ENCODE measurements at places on chromosomes 4 and X. TPM values are rescaled to one million over a fixed set of nuclear protein-coding genes. Genes with fewer than 3 reads are reported as not detected.
A peak's percentile ranks its signal among the peaks of the same experiment; 100 is the strongest.

GRCh38 chrX:135498236-135498635 lies 22.2 kb upstream of the INTS6L start:
- no peak for DNase-seq

The FHIP1A gene
- total RNA-seq = 40.8 TPM

GRCh38 chr4:115332078-115332477 lies 218.7 kb upstream of the NDST4 start:
- no peak for DNase-seq

- peak; percentile 47 for DNase-seq
These were observed 695 bp downstream of the MTM1 start for GRCh38 chrX:150569155-150569477.

DNA sequence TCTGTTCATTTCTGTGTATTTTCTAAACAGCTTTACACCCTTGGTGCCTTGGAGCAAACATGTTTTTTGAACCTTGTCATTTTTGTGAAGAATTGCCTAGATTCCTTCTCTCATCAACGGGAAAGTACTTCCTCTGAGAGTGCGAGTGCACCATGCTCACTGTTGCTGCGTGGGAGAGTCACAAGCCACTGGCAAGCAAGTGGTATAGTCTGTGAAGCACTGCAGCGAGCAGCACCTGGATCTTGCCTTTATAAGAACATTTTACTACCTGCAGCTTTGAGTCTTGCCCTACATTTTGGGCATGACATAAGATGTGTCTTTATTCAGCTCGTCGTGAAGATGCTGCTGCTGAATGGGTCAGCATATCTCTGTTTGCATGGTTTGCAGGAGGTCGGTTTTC lies 44.9 kb downstream of the HADH start:
- no peak for DNase-seq

The LINC00632 gene
- total RNA-seq = 164 TPM

GRCh38 chr4:123034023-123034422 lies 111.6 kb upstream of the NUDT6 start:
- DNase-seq = no peak

DNA sequence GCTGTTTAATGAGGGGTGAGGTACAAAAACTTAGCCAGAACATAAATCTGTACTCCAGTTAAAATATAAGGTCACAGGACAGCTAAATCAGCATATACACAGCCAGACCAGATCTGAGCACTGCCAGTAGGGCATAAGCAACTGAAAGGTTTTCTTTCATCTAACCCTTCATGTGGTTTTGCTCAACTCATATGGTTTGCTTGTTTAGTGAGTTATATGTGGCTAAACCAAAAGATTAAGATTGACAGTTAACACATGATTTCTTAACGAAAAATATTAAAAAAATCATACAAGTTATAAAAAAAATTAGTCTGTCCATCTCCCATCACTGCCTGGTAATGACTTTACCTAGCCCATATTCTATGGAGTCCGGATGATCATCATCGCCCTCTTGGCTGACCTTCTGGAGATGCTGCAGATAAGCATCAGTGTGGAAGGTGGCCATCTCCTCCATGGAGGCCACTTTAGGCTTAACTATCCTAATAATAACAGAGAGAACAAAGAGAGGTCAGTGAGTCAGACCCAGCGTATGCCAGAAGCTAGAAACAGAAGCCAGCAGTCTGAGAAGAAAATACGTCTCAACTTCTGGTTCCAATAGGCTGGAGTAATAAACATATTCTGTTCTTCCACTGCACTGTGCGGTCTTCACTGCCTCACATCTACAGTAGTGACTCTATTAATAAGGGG lies 4.1 kb downstream of the HDAC8 start:
- no peak for DNase-seq

The SPANXN3 gene
- not detected for total RNA-seq

DNA sequence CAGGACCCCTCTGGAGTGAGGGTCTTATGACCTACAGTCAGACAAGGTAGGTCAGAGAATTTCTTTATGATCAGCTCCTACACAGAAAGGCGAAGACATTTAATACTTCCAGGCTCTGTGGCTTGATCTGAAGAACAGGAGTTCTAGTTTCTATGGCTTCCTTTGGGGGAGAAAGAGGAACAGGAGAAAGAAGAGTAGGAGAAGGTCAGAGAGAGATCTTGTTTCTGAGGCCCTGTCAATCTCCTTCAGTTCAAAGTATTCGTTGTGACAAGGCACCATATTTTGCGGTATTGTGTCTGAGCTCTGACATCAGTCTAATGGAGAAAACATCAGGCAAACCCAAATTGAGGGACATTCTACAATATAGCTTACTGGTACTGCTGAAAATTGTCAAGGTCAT lies 16.7 kb downstream of the TMSB4X start:
- no peak for DNase-seq

- no peak for DNase-seq
These were observed 19.3 kb downstream of the KLF3 start for GRCh38 chr4:38683276-38683675.

- DNase-seq = no peak
These were observed 89.0 kb downstream of the COMMD8 start for GRCh38 chr4:47374477-47374876.

DNA sequence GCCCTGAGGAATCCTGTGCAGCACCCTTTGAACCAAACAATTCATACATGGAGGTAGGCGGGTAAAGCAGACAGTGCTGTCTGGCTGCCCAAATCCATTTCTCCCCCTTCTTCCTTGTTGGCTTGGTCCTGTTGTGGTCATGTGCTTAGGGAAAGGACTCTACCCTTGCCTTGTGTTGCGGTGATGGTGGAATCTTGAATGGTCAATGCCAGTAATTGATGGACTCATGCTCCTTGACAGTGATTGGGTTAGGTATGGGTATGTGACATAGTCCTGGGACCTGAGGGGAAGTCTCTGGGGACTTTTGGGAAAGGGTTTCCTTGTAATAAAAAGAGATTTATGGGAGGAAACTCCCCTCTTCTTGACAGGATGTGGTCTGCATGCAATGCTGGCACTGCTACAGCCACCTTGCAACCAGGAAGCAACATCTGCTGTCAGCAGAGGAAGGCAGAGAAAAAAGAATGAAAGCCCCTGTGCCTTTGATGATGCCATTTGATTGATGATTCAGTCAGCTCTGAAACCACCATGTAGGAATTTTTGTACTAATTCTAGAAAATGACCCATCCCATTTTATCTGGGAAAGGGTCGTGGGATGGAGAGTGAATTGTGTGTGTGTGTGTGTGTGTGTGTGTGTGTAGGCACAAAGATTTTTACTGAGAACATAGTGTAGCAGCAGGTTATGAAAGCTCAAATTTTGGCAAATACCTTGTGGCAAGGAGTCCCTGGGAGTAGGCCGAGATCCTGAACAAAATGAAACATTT lies 30.0 kb upstream of the HUWE1 start:
- DNase-seq = peak; percentile 15

DNA sequence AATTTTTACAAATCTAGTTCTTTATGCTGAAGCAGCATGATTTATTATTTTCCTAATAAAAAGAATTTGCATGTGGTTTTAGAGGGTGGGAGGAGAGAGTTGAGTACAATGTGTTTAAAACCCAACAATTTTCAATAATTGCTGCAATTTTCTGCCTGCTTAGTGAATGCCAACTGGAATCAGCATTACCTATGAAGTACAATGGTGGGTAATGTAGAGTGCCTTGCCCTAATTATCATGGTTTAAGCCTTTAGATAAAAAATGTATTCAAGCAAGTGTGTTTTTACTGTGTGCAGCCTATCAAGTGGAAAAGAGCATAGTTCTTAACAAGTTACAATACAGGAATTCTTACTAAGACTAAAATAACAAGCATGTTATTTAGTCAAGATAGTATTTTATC lies 77.9 kb upstream of the ANKRD50 start:
- DNase-seq = no peak

DNA sequence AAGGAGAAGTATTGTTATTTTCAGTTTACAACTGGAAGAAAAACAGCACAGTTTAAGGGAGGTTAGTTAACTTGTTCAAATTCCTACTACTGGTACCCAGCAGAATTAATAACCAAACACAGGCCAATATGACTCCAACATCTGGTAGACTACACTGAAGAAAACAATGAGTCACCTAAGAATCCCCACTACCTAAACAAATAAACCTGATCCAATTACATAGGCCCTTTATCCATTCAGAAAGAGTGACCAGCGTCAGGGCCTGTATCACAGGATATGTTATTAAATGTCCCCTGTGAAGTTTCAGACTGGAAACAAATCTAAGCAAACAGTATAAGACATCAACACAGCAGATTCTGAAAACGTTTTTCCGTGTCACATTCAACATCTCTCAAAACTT lies 492.5 kb upstream of the INTU start:
- DNase-seq = no peak

GRCh38 chr4:38514465-38515146 lies 149.4 kb upstream of the KLF3 start:
- no peak for DNase-seq

- no peak for DNase-seq
These were observed 517.1 kb downstream of the PCDH7 start for GRCh38 chr4:31237233-31237632.

GRCh38 chr4:145098675-145099037 lies 545 bp downstream of the ABCE1 start:
- DNase-seq = peak; percentile 16

- no peak for DNase-seq
These were observed 284.9 kb downstream of the PCDH7 start for GRCh38 chr4:31005037-31005436.

The ODAM gene
- total RNA-seq = 1.1 TPM

The GLRB gene
- not detected for total RNA-seq

GRCh38 chr4:172129593-172129992 lies 316.4 kb downstream of the GALNTL6 start:
- DNase-seq = no peak

The CTAG1B gene
- total RNA-seq = not detected

The NIPAL1 gene
- 38.2 TPM for total RNA-seq

The FRAS1 gene
- 3.2 TPM for total RNA-seq

DNA sequence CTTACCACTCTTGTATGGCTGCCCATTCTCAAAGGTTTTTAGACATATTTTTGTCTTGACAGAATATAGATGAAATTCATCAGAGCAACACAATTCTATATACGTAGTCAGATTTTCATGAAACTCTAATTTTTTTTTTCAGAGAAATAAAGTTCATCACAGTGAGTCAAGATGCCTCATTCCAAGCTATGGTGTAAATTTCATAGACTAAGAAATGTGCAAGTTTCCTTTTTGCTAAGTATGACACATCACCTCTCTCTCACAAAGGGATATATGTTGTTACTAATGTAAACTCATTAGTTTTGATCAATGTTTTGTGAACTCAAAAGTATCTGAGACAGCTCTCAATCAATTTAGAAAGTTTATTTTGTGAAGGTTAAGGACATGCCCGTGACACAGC lies 60.4 kb upstream of the ATXN3L start:
- no peak for DNase-seq

DNA sequence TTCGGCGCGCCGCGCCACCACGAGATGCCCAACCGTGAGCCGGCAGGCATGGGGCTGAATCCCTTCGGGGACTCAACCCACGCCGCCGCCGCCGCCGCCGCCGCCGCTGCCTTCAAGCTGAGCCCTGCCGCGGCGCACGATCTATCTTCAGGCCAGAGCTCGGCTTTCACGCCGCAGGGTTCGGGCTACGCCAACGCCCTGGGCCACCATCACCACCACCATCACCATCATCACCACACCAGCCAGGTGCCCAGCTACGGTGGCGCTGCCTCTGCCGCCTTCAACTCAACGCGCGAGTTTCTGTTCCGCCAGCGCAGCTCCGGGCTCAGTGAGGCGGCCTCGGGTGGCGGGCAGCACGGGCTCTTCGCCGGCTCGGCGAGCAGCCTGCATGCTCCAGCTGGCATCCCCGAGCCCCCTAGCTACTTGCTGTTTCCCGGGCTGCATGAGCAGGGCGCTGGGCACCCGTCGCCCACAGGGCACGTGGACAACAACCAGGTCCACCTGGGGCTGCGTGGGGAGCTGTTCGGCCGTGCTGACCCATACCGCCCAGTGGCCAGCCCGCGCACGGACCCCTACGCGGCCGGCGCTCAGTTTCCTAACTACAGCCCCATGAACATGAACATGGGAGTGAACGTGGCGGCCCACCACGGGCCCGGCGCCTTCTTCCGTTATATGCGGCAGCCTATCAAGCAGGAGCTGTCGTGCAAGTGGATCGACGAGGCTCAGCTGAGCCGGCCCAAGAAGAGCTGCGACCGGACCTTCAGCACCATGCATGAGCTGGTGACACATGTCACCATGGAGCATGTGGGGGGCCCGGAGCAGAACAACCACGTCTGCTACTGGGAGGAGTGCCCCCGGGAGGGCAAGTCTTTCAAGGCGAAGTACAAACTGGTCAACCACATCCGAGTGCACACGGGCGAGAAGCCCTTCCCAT lies 1.1 kb downstream of the ZIC3 start:
- DNase-seq = no peak

- no peak for DNase-seq
These were observed 170.7 kb upstream of the SMARCAD1 start for GRCh38 chr4:94036964-94037363.

The FAM120C gene
- 3.4 TPM for total RNA-seq

GRCh38 chr4:81471298-81471587 lies 464 bp downstream of the RASGEF1B start:
- no peak for DNase-seq

GRCh38 chr4:109441862-109442458 lies 8.3 kb downstream of the SEC24B start:
- DNase-seq = no peak

DNA sequence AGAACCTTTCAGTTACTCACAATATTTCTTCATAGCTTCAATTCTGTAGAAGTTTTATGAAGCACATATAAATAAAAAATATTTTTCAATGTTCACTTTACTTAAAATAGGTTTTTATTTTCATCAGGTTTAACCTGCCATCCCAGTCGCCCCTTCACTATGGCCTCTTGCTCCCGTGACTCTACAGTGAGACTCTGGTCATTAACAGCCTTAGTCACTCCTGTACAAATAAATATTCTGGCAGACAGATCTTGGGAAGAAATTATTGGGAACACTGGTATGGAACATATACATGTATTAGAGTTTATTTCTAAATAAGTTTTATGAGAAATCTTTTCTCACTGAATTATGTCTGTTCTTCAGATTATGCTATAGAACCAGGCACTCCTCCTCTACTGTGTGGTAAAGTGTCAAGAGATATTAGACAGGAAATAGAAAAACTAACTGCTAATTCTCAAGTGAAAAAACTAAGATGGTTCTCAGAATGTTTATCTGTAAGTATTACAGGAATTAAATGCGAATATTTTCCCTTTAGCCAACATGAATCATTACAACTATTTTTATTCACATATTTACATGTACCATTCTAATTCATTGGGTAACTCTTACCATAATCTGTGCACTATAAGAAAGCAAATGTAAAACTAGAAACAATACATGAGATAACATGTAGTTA lies 45.6 kb downstream of the SPATA4 start:
- no peak for DNase-seq

The SLC4A4 gene
- 91.7 TPM for total RNA-seq

Measured in transverse colon (tissue), 4 donors.